ENCODE measurements at places on chromosomes 11 and 22.

GRCh38 chr22:20251491-20251890 is 16.6 kb downstream of the RTN4R start:
- DNase-seq = no peak

DNA sequence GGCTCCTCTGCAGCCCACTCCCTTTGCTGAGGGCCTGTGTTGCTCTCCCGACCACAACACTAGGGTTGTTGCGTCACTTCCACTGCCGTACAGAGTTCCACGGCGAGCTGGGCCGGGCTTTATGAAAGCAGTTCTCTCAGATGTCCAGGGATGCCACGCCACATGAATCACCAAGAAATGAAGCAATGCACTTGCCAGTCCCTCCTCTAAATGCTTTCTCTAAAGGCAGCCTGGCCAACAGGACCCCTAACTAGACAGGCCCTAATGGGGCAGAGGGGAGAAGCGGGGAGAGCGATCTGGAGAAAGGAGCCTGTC is 188.7 kb downstream of the CTTN start:
- no peak for DNase-seq

GRCh38 chr11:133501643-133502539 is 30.4 kb downstream of the OPCML start:
- no peak for DNase-seq

DNA sequence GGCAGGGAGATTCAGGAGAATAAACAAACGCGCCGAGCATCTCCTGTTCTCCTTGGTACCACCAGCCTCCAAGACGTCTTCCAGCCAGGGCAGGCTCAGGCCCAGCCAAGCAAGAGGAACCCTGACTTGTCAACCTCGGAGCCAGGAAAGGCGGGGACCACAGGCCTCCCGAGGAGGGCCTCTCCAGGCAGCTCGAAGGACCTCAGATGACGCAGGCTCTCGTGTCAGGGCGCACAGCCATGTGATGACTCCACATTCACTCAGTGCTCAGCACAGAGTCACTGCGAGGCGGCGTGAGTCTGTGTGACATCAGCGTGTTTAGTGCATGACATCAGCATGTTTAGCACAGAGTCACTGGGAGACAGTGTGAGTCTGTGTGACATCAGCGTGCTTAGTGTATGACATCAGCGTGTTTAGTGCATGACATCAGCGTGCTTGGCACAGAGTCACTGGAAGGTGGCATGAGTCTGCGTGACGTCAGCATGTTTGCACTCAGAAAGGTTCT is 241.4 kb downstream of the BRD1 start:
- DNase-seq = no peak

DNA sequence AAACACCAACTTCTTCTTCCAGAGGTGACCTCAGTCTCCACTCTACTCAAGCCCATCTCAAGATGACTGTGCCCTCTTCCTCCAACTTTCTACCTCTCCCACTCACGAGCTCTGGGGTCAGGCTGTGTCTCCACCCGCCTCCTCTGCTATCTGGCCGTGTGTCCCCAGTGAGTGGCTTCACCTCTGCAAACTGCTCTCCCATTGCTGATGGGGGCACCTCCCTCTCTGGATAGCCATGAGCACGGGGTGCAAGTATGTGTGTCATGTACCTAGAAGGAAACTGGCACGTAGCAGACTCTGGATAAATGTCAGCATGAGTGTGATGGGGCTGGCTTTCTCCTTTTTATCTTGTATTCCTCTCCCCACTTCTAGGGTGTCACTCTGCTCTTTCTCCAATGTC is 18.3 kb upstream of the RAC2 start:
- DNase-seq = no peak

- DNase-seq = no peak
Measured at GRCh38 chr11:74182635-74183034, 11.5 kb downstream of the PPME1 start.

DNA sequence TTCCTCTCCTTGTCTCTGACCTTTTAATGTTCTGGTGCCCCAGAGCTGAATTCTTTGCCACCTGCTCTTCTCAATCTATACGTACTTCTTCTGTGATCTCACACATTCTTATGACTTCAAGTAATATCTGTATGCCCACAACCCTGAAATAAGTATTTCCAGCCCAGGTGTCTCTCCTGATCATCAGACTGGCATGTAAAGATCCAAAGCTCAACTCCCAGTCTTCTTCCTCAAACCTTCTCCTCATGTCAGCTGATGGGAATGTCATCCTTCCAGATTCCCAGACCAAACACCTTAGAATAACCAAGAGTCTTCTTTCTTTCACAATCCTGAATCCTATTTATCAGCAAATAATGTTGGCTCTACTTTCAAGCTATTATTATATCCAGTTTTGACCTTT is 9.3 kb downstream of the MS4A3 start:
- no peak for DNase-seq

GRCh38 chr22:22400099-22400498 is 108.4 kb downstream of the ZNF280B start:
- DNase-seq = no peak

DNA sequence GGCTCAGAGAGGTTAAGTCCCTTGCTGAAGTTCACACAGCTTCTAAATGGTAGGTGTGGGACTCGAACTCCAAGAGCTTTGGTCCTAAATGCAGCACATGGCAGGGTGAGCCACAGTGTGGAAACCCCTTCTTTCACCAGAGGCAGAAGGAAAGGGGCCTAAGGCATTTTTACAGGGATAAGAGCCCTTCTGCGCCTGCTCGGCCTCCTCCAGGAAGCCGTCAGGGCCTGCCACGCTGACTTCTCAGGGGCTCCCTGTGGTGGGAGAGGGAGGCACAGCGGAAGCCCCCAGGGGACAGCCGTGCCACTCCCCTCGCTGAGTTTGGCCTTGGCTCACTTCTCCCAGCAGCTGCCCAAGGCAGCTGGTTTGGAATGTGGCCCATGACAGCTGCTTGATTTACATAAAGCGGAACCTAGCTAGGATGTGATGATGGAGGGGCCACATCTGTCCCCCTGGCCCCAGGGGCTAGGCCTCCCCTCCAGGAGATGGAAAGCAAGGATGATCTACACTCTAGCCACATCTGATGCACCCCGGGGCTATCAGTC is 35.4 kb downstream of the CD82 start:
- DNase-seq = peak; percentile 42
